Gastroesophageal sphincter (tissue), 4 donors: ENCODE measurements at places on chromosomes 16 and 17. TPM values are rescaled to one million over a fixed set of nuclear protein-coding genes. Genes with fewer than 3 reads are reported as not detected.

TEN1 gene
- 12.8 TPM for total RNA-seq

KRTAP4-9 gene
- not detected for total RNA-seq

TBX21 gene
- not detected for total RNA-seq

MAF gene
- total RNA-seq: 25.2 TPM

DNA sequence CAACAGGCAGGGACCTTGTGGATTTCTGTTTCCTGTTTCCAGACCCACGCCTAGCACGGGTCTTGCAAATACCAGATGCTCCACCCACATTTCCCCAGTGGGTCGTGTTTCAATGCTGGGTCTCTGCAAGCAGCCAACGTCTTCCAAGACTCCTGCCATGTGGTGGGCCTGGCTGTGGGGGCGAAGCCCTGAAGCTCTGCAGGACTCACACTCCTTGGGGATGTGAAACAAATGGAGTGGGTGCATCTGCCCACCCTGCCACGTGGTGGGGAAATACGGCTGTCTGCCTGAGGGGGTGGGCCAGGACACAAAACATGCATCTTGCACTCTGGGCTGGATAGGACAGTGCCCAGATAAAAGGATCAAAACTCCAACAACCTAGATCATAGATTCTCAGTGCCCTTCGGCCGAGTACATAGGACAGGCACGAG is 32.6 kb downstream of the FA2H start:
- ATAC-seq: no peak

DNA sequence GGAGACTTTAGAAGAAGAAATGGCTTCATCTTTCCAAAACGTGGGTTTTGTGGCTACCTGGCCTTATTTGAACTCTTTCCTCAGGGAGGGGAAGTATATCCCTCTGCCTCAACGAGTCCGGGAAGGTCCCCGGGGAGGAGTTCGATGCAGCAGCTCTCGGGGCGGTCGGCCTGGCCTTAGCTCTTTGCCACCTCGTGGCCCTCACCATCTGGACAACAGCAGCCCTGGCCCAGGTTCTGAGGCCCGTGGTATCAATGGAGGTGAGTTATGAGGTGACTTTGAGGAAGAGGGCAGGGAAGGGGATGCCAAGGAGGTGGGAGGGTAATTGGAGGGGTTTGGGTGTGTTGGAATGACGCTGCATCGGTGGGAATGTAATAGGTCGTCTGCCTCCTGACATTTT is 7.7 kb downstream of the ATXN2L start:
- no peak for ATAC-seq

DNA sequence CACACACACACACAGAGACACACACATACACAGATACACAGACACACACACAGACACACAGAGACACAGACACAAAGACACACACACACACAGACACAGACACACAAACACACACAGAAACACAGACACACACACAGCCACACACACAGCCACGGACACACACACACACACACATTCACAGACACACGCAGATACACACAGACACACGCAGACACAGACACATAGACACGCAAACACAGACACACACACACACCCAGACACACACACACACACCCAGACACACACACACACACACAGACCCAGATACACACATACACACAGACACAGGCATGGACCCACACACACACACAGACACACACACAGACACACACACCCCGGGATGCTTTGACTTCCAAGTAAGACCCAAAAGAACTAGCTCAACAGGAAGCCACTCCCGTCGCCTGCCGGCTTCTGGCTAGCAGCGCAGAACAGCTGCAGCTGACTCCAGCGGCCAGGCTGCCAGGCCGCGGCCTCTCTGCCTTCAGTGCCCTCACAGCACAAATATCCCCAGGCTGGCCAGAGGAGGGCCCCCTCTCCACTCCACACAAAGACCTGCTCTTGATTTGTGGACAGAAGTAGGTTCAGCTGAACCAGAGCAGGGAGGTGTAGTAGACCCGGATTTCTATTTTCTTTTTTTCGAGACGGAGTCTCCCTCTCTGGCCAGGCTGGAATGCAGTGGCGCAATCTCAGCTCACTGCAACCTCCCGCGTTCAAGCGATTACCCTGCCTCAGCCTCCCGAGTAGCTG is 6.0 kb upstream of the CHRNE start:
- peak; percentile 97 for ATAC-seq

GRCh38 chr17:72545766-72546165 is 424.9 kb downstream of the SOX9 start:
- ATAC-seq: no peak

DNA sequence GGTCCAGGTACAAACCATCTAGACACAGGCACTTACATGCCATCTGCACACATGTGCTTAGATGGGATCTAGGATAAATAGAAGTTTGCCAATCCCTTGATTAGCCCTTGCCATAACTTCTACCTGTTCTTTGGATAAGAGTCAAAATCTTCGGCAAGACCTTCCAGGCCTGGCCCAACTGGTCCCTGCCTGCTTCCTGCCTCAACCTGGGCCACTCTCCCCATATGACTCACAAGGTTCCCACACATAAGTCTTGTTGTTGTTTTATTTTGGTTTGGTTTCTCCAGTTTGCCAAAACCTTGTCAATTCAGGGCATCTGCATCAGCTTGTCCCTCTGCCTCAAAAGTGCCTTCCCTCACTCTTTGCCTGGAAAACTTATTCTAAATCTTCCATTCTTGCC is 95.3 kb upstream of the XYLT1 start:
- no peak for ATAC-seq

GRCh38 chr16:79809376-79809775 is 208.8 kb upstream of the MAF start:
- ATAC-seq: no peak

- ATAC-seq: no peak
These were observed 102.1 kb downstream of the SPAG9 start for GRCh38 chr17:51018541-51018940.
